IPS DF 6.9 (cell line): ENCODE measurements at places on chromosomes 16 and 17.
A peak's percentile ranks its signal among the peaks of the same experiment; 100 is the strongest.

DNA sequence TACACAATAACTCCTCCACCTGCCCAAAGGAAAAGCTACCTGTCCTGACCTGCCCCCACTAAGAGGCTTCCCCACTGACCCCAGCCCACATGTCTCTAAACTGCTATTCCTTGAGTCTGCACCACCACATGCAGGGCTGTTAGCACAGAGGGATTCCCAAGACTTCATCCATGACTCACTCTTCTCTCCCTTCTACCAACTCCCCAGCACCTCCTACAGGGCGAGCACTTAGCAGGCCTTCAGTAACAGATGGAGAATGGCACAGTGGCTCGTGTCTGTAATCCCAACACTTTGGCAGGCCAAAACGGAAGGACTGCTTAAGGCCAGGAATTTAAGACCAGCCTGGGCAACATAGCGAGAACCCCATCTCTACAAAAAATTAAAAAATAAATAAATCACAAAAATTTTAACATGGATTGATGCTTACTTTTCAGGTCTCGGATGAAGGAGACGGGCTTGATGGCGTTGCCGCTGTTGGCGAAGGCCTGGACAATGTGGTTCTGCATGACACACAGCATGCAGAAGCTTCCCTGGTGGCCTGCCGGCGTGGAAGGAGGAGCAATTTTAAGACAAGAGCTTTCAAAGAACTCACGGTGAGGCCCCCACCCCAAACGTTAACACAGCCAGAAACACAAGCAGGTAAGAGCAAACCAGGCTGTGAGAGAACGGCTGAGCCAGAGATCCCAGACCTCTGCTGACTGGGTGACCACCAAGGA lies 12.0 kb downstream of the USP36 start:
- H3K27me3 ChIP-seq = no peaks in the 10 kb centered on the region
- H3K27ac ChIP-seq = no peak overlapping the region
- H3K36me3 ChIP-seq = peaks cover 32% of the 10 kb centered on the region
- H3K4me1 ChIP-seq = no peaks in the 10 kb centered on the region
- H3K4me3 ChIP-seq = no peak overlapping the region
- DNase-seq = no peak

DNA sequence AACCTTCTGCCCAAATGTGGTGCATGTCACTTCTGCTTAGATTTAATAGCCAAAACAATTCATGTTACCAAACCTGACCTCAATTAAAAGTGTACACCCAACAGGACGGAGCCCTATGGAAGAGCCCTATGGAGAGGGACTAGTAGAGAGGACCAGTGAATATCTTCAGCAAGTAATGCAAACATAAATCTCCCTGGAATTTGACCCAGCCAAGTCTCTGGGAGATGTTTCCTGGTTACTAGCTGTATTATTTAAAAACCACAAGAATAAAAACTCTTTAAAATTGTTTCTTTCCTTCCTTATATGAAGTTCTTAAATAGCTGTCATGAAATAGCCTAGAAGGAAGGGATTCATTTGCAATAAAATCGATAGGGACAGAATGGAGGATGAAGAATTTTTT lies 255.8 kb downstream of the CDH11 start:
- H3K4me3 ChIP-seq = no peak overlapping the region
- no peaks in the 10 kb centered on the region for H3K27me3 ChIP-seq
- H3K27ac ChIP-seq = no peak overlapping the region
- H3K36me3 ChIP-seq = no peaks in the 10 kb centered on the region
- no peak for DNase-seq
- H3K4me1 ChIP-seq = no peaks in the 10 kb centered on the region

GRCh38 chr17:18967916-18968315 lies 16.0 kb downstream of the SLC5A10 start:
- no peak for DNase-seq
- H3K27ac ChIP-seq = no peak overlapping the region
- no peak overlapping the region for H3K4me3 ChIP-seq
- H3K27me3 ChIP-seq = no peaks in the 10 kb centered on the region
- peaks cover 11% of the 10 kb centered on the region for H3K36me3 ChIP-seq

DNA sequence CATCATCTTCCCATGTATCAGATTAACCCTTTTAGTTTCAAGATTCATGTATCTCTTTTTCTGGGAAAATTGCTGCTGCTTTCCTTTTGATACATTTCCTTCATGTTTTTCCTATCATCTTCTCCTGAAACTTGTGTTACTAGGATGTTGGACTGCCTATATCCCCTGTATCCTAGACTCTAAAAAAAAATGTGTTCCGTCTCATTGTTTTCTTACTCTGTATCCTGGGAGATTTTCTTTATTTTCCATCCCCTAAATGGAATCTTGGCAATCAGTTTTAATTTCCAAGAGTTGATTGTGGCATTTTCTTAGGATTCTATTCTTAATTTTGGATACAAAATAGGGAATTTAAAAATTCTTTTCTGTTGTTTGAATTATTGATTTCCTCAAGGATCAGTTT lies 36.8 kb downstream of the MAP2K4 start:
- no peaks in the 10 kb centered on the region for H3K4me1 ChIP-seq
- no peaks in the 10 kb centered on the region for H3K27me3 ChIP-seq
- no peak for DNase-seq
- no peak overlapping the region for H3K27ac ChIP-seq
- H3K4me3 ChIP-seq = no peak overlapping the region
- H3K36me3 ChIP-seq = no peaks in the 10 kb centered on the region

GRCh38 chr17:79353016-79353415 lies 257.8 kb downstream of the RBFOX3 start:
- no peaks in the 10 kb centered on the region for H3K27me3 ChIP-seq
- no peaks in the 10 kb centered on the region for H3K36me3 ChIP-seq
- no peaks in the 10 kb centered on the region; the same call in 1 of the 2 replicates for H3K4me1 ChIP-seq
- H3K27ac ChIP-seq = no peak overlapping the region

GRCh38 chr16:71769222-71769621 lies 39.4 kb downstream of the AP1G1 start:
- peaks cover 2% of the 10 kb centered on the region; the same call in 1 of the 2 replicates for H3K36me3 ChIP-seq
- no peaks in the 10 kb centered on the region for H3K27me3 ChIP-seq
- H3K27ac ChIP-seq = no peak overlapping the region
- no peaks in the 10 kb centered on the region for H3K4me1 ChIP-seq
- H3K4me3 ChIP-seq = no peak overlapping the region

- H3K4me1 ChIP-seq = no peaks in the 10 kb centered on the region
- DNase-seq = no peak
- H3K27me3 ChIP-seq = no peaks in the 10 kb centered on the region
- no peaks in the 10 kb centered on the region for H3K36me3 ChIP-seq
Observed at GRCh38 chr16:11429823-11430222, 84.6 kb downstream of the RMI2 start.

DNA sequence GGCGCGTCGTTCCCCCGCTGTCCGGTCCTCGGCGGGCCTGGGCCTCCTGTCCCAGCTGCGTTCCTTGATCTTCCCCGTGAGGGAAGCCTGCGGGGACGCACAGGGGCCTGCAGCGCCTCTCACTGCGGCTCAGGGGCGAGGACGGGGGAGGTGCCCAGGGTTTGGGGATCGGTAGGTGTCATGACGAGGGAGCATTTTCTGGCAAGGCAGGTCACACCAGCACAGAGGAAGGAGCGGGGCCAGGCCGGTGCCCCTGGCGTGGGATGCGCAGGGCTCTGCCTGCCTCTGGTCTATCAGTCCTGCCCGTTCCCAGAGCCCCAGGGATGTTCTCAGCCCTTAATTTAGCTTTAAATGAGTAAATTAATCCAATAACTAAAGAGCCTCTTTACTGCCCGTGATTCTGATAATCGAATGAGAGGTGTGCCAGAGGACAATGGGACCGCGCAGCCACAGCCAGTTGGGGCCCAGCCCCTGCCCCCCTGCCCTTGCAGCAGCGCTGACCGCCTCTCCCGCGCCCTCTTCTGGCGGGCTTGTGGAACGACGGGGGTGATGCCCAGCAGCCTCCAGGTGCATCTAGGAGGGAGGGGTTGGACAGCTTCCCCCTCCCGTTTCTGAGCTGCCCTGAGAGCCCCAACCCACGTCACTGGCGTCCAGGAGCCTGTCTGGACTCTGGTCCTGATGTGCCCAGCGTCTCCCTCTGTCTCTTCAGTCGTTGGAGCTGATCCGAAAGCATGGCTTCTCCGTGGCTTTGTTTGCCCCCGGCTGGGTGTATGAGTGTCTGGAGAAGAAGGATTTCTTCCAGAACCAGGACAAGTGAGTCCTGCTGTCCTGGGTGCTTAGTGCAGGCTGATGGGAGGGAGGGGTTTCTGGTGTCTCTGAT lies 7.9 kb downstream of the ENGASE start:
- no peaks in the 10 kb centered on the region for H3K4me1 ChIP-seq
- H3K27me3 ChIP-seq = no peaks in the 10 kb centered on the region
- H3K36me3 ChIP-seq = peaks cover 26% of the 10 kb centered on the region
- H3K27ac ChIP-seq = no peak overlapping the region
- peak; percentile 35 for DNase-seq

GRCh38 chr16:87918338-87918737 lies 18.0 kb downstream of the CA5A start:
- no peaks in the 10 kb centered on the region for H3K4me1 ChIP-seq
- H3K4me3 ChIP-seq = no peak overlapping the region
- DNase-seq = no peak

GRCh38 chr17:30248786-30249185 lies 13.3 kb upstream of the SLC6A4 start:
- no peak overlapping the region for H3K27ac ChIP-seq
- no peak for DNase-seq

DNA sequence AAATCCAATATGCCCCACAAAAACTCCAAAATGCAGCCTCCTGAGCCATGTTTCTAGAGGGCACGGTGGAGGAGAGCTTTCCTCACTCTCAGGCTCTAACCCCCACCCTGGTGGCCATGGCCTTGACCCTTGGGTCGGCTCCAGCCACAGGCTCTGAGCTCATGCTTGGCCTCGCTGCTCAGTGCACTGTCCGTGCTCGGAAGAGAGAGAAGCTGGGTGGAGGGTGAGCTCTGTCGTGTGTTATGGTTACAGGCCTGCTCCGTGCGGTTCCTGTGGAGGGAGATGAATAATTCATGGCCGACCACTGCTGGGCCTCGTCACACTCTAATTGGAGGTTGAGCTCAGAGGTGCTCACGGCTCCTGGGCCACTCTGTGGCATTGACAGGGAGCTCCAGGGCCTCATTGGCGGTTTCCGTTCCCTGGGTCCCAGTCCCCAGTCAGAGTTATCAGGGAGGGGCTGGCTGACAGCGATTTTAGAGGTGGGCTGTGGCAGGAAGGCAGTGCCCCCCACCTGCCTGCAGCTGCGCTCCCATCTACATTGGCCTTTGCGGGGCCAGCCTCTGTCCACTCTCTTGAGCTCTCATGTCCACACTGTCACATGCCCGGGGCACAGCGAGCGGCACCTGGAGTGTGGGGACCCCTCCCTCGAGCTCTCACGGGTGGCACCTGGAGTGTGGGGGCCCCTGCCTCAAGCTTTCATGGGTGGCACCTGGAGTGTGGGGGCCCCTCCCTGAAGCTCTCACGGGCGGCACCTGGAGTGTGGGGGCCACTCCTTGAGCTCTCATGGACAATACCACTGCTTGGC lies 24.9 kb downstream of the ACSF3 start:
- DNase-seq = no peak
- no peaks in the 10 kb centered on the region for H3K27me3 ChIP-seq
- H3K27ac ChIP-seq = no peak overlapping the region
- peaks cover 21% of the 10 kb centered on the region for H3K36me3 ChIP-seq
- peaks cover 4% of the 10 kb centered on the region for H3K4me1 ChIP-seq

DNA sequence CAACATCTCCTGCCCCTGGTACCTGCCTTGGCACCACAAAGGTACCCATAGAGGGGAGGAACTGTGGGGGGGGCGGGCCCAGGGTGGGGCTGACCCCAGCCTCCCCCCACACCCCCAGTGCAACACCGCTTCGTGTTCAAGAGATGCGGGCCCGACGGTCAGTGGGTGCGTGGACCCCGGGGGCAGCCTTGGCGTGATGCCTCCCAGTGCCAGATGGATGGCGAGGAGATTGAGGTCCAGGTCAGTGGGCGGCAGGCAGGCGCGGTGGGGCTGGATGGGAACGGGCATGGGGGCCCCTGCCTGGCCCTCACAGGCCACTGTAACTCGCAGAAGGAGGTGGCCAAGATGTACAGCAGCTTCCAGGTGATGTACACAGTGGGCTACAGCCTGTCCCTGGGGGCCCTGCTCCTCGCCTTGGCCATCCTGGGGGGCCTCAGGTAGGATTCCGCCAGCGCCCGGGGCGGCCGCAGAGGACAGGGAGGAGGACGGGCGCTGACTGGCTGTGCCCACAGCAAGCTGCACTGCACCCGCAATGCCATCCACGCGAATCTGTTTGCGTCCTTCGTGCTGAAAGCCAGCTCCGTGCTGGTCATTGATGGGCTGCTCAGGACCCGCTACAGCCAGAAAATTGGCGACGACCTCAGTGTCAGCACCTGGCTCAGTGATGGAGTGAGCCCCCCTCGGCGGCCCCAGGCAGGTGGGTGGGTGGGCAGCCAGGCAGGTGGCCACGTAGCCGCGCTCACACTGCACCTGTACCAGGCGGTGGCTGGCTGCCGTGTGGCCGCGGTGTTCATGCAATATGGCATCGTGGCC lies 7.1 kb downstream of the GCGR start:
- no peak overlapping the region for H3K27ac ChIP-seq
- no peaks in the 10 kb centered on the region; the same call in 1 of the 2 replicates for H3K27me3 ChIP-seq
- H3K4me1 ChIP-seq = no peaks in the 10 kb centered on the region; the same call in 1 of the 2 replicates
- H3K4me3 ChIP-seq = no peak overlapping the region
- no peak for DNase-seq
- no peaks in the 10 kb centered on the region; the same call in 1 of the 2 replicates for H3K36me3 ChIP-seq

DNA sequence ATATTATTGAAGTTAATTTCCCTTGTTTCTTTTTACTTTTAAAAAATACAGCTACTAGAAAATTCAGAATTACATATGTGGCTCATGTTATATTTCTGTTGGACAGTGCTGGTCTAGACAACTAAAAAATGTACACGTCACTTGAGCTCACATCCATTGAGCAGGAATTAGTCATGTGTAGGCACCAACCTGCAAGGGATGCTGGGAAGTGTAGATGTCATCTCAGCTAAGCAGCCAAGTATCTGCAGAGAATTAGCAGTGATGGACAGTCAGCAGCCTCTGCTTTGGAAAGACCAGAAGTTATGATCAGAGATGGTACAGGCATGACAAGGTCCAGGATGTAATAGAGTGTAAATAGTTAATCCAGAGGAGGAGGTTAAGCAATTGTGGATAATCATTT lies 87.1 kb upstream of the HS3ST2 start:
- no peak for DNase-seq
- no peak overlapping the region for H3K27ac ChIP-seq
- H3K27me3 ChIP-seq = no peaks in the 10 kb centered on the region
- no peak overlapping the region for H3K4me3 ChIP-seq
- H3K4me1 ChIP-seq = no peaks in the 10 kb centered on the region

GRCh38 chr17:15453782-15454181 lies 13.6 kb downstream of the CDRT4 start:
- H3K36me3 ChIP-seq = no peaks in the 10 kb centered on the region
- H3K4me1 ChIP-seq = no peaks in the 10 kb centered on the region
- no peak for DNase-seq
- H3K27ac ChIP-seq = no peak overlapping the region
- no peaks in the 10 kb centered on the region for H3K27me3 ChIP-seq
- H3K4me3 ChIP-seq = no peak overlapping the region

DNA sequence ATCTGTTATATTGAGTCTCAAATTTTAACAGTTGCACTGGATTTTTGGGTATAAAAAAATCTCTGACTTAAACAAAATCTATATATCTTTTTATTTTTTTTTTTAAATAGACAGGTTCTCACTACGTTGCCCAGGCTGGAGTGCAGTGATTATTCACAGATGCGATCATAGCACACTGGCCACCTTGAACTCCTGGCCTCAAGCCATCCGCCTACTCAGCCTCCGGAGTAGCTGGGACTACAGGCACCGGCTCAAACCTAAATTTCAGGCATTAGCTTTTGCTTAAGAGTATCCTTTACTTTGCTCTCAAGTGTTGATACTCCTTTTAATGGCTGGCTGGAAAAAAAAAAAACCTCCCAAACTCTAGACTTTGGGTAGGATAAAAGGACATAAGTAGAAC lies 61.6 kb downstream of the RPGRIP1L start:
- no peaks in the 10 kb centered on the region for H3K27me3 ChIP-seq
- no peak for DNase-seq
- no peaks in the 10 kb centered on the region for H3K36me3 ChIP-seq
- no peaks in the 10 kb centered on the region; the same call in 1 of the 2 replicates for H3K4me1 ChIP-seq
